Activated naive CD4-positive, alpha-beta T cell treated with anti-CD3 and anti-CD28 coated beads for 36 hours (primary cell): ENCODE measurements at places on chromosomes 7 and 10.

DNA sequence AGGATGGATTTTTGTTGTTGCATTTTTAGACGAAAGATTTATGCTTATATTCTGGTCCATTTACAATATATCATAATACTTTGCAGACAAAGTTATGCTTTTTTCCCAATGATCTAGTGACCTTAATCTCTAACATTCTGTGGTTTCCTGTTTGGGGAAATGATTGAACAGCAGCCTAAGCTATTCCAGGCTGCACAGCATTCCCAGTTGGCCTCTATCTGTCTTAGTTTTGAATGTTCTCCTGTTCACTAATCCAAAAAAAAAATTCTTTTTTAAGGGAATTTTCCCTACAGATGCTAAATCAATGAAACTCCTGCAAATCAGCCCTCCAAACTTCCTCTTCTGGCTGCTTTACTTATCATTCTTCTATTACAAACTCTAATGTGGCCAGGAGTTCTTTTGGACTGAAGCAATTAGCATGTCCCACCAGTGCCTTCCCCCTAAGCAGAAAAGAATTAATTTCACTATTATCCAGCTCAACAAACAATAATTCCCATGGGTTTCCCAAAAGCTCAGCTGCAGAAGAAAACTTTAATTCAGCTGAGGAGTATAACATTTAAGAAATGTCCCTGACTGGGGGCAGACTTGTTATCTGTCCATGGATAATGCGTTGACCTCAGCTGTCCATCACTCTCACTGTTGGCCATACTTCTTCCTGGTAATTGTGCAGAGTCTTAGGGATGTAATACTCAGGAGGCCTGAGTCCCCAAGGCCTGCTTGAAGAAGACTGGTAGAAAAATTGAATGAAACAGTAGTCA lies 81.9 kb upstream of the TRIL start:
- DNase-seq: no peak

DNA sequence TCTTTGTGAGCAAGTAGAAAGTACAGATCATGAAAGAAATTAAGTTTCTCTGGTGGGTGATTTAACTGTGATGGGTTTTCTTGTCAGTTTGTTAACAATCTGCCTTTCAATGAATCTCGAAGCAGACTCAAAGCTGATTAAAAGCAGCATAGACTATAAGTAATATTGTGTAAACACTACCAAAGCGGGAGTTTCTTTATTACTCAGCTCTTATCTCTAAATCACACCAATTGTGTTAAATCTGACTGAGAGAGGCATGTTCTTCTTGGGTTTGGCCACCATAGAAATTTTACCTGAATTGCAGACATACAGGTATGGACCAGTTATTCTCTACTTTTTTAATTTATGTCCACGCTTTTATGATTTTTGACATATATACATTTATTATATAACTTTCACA lies 65.2 kb downstream of the DKK1 start:
- DNase-seq: no peak

GRCh38 chr7:72297636-72298035 lies 114.5 kb downstream of the CALN1 start:
- DNase-seq: no peak

- DNase-seq: no peak
These were observed 156.7 kb downstream of the CDH23 start for GRCh38 chr10:71553432-71553831.

GRCh38 chr10:69570050-69570816 lies 3.0 kb downstream of the NEUROG3 start:
- no peak for DNase-seq

GRCh38 chr7:26663874-26664273 lies 200.5 kb downstream of the SKAP2 start:
- no peak for DNase-seq

DNA sequence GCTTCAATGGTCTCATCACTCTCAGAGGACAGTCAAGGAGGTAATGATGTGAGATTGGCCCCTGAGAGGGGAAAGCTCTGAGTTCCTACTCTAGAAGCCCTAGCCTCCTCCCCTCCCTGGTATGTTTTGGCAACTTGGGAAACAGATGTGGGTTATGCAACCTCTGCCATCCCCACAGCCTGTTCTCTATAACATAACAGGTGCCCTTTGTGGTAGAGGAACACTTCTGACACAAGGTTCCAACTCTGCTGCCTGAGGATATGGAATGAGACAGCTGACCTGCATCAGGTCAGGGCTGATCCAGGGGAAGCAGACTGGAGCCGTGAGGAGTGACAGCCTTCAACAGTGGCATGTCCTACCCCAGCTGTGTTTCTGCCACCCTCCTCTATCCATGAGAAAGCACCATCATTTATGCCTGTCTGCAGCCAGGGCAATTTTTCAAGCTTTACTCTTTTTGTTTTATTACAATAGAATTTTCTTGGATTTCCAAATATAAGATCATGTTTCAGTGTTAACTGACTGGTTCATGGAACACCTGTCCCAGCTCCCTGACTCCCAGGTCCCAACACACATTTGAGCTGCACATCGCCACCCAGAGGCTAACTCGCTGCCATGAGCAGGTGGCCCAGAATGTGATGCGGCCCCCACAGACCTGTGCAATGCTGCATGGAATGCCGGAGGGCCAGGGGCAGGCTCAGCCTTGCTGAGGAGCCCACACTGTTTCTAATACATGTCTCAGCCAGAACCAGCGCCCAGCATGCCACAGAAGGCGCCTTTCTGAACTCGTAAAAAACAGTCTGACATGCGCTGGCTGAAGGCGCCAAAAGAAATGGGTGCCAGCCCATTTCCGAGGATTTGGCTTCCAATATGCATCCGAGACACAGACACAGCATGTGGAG lies 124.8 kb upstream of the CHST15 start:
- no peak for DNase-seq

GRCh38 chr7:148935451-148935850 lies 51.4 kb upstream of the EZH2 start:
- DNase-seq: no peak

DNA sequence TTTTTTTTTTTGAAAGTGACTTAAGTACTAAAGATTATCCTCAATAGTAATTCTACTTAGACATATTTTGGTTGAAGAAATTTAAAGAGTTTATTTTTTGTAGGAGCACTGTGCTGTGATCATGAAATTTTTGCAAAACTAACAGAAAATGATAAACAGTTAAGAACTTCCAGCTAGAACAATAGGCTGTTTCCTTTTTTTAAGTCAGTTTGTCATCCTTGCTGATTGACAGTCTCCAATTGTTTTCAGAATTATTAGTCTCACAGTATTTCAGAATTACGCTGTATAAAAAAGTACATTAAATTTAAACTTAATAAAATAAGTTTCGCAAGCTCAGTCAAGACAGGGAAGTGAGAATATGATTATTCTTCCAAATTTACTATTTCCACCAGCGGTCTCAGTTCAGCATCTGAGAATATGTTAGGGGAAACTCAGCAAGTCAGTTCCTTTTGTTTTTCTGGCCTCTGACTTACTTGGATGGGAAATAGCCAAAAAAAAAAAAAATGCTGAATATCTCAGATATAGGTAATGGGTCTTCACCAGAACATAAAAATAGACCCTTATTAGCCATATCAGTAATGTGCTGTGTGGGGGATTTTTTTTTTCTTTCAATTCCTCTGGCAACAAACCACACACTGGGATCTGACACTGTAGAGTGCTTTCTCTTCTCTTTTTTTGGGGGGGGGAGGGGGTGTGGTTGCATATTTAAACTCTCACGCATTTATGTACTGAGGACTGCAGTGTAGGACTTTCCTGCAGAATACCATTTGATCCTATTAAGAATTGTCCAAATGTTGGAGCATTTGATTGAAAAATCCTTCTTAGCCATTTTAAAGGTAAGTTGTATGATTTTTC lies at the start of gene CD36:
TSS of gene CD36 (plus strand) at position 732 of the 855 bp plus-strand sequence. CDS start 8,099 bp downstream, outside the sequence.
- no peak for DNase-seq

GRCh38 chr7:85688712-85689111 lies 501.9 kb upstream of the SEMA3D start:
- no peak for DNase-seq

DNA sequence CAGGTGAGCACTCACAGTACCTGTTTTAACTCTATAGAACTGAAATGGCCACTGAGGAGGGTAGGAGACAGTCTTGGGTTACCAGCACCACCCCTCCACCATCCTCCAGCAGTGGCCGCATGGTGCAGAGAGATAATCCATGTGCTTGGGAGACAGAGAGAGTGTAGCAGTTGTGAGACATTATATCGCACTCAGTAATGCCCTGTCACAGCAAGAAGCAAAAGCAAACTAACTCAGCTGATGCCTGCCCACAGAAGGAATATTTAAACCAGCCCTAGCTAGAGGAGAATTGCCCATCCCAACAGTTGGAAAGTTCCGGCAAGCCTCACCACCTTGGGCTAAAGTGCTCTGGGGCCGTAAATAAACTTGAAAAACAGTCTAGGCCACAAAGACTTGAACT lies 58.8 kb upstream of the HBP1 start:
- no peak for DNase-seq

- DNase-seq: no peak
These were observed 12.7 kb downstream of the PLEKHA8 start for GRCh38 chr7:30040938-30041337.

DNA sequence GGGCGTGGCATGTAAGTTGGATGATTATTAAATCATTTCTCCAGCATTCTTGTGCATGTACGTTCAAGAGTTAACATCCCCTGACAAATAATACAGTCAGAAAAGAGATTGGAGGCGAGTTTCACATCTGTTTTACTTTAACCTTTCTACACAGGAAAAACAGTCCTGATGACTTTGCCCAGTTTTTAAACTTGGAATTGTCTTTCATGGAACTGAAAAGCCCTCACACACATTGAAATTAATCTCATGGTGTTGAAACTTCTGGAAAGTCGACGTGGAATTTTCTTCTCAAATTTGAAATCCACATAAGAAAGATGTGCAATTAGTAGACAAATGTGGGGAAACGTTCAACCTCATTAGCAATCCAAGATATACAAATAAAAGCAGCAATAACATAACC lies 31.2 kb upstream of the ZNF438 start:
- DNase-seq: no peak

DNA sequence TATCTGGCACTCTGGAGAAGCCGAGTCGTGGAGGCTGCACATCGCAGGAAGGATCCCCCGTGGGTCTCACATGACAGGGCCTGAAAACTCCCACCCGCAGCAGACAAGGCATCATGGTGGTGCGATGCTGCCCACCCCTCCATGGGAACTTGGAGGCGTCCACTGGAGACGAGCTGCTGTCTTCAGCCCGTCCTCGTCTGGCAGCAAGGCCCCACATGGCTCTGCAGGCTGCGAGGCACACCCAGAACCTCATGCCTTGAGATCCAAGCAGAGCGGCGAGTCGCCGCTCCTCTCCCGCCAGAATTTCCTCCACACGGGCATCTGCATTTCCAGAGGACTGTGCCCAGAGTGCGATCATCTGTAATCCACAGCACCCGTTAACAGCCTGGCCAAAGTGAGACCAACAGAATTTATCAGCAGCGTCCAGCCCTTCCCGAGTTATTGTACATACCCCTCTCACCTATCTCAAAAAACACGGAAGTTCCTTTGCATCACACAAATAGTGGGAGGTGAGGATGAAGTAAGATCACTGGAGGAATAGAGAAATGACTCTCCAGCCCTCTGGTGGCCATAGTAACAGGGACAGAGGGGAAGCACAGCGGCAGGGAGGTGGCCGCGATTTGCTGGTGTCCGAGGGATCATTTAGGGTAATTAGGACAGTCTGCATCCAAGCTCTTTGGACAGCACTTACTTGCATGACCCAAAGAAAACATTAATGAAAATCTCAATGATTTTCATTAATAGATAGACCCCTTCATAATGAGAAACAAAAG lies 292.4 kb downstream of the USP6NL start:
- DNase-seq: no peak

DNA sequence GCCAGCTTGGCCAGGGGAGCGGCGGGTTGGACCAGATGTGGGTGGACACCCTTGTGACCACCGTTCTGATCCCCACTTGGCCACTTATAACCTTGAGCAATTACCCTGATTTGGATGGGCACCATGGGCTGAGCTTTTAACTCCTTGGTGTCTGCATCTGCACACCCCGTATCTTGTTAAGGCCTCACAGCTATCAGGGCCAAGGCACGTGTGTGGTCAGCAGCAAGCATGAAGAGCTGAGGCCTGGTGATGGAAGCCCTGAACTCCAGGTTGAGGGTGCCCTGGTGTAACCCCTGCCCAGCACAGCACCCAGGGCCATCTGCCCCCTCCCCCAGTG lies 89.2 kb downstream of the ZMIZ1 start:
- DNase-seq: no peak

DNA sequence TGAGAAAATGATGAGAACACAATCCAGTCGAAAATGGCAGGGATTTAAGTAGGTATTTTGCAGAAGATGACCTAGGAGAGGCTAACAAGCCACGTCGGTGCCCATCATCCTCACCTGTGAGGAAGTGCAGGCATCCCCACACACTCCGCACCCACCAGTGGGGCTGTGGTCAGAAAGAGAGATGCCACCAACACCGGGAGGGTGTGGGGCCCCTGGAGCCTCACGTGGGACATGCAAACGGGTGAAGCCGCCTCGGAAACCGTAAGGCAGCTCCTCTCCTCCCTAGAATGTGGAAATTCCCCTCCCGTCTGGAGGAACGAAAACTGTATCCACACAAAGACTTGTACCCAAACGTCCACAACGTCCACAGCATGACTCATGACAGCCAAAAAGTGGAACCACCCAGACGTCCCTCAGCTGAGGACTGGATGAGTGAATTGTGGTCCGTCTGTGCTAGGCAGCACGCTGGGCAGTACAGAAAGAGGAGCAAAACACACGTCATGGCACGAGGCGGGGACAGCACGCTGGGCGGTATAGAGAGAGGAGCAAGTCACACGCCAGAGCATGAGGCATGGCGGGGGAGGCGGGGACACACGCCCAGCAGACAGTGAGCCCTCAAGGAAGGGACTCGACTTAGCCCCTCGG lies 246.0 kb downstream of the ELFN1 start:
- DNase-seq: no peak
